Activated CD8-positive, alpha-beta memory T cell treated with anti-CD3 and anti-CD28 coated beads for 4 hours (primary cell): ENCODE measurements at places on chromosomes 1 and 21.

- no peak for DNase-seq
Measured at GRCh38 chr1:20164694-20165202, 21.1 kb upstream of the UBXN10 start.

- no peak for DNase-seq
Measured at GRCh38 chr1:6601923-6602668, 573 bp downstream of the KLHL21 start.

DNA sequence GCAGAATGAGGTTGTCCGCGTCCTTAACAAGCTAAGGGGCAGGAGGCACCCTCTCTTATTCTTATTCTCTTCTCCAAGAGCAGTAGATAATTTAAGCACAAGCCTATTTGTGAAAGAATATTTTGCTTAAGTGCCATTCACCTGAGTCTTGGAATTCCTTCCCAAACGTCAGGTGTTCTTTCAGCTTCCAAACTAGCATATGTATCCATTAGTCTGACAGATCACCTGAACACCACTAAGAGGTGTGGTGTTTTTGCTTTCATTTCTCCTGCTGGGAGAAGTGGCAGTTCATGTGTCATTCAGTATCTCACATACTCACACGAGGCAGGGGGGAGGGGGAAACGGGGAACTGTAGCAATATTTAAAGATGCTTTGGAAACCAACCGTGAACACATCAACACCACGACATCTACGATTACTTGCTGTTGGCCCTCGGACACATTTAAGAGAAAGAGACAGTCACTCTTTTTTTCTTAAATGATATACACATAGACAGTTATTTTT, 45.5 kb upstream of the RBM15 start:
- no peak for DNase-seq

GRCh38 chr1:38068220-38068979, 21.8 kb upstream of the POU3F1 start:
- DNase-seq: no peak

DNA sequence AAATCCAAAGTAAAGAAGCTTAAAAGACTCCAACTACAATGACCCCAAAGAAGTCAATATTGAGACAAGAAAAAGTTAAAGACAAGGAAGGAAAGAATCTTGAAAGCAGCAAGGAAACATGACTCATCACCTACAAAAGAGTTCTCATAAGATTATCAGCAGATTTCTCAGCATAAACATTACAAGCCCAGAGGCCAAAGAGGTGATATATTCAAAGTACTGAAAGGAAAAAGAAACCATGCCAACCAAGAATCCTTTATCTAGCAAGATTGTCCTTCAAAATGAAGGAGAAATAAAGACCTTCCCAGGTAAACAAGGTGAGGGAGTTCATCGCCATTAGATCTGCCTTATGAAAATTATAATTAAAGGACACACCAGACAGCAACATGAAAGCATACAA, 49.8 kb downstream of the CSMD2 start:
- no peak for DNase-seq

- DNase-seq: no peak
Measured at GRCh38 chr1:186658999-186659398, 21.2 kb downstream of the PTGS2 start.

DNA sequence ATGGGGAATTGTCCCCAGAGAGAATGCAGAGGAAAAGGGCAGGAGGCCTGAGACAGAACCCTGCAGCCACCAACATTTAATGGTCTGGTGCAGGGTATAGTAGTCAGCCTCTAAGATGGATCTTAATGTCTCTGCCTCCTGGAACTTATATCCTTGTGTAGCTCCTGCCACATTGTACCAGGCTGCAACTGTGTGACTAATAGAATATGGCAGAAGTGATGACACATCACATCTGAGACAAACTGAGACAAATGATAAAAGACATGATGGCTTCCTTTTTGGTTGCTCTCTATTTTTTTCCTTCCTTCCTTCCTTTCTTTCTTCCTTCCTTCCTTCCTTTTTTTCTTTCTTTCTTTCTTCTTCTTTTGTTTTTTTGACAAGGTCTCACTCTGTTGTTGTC, 37.1 kb upstream of the CYP4B1 start:
- no peak for DNase-seq

GRCh38 chr1:53266038-53266437, 27.7 kb upstream of the MAGOH start:
- DNase-seq: no peak

GRCh38 chr1:91585502-91585901, 84.9 kb downstream of the CDC7 start:
- no peak for DNase-seq

GRCh38 chr1:243903041-243903440, 53.0 kb upstream of the AKT3 start:
- no peak for DNase-seq

- DNase-seq: no peak
Measured at GRCh38 chr1:145992502-145992936, 3.9 kb downstream of the TXNIP start.

DNA sequence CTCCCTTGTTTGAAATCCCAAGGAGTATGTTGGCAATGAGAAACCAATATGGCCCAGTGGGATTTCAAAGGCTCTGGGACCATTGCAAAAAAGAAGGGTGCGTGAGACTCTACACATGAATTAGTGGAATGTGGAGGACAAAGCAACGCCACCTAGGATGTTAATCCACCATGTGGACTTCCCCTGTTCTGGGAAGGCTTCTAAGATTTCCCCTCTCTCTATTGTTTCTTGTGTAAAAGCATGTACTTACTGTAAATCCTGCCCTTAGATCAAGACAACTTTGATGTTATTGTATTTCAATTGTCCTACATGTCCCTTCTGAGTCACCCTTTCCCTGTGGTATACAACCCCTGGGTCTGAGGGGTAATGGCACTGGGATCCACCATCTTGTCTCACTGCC, 4.7 kb upstream of the ACADM start:
- no peak for DNase-seq
